Fibroblast of skin of scalp (primary cell): ENCODE measurements at places on chromosomes 7 and 10.

DNA sequence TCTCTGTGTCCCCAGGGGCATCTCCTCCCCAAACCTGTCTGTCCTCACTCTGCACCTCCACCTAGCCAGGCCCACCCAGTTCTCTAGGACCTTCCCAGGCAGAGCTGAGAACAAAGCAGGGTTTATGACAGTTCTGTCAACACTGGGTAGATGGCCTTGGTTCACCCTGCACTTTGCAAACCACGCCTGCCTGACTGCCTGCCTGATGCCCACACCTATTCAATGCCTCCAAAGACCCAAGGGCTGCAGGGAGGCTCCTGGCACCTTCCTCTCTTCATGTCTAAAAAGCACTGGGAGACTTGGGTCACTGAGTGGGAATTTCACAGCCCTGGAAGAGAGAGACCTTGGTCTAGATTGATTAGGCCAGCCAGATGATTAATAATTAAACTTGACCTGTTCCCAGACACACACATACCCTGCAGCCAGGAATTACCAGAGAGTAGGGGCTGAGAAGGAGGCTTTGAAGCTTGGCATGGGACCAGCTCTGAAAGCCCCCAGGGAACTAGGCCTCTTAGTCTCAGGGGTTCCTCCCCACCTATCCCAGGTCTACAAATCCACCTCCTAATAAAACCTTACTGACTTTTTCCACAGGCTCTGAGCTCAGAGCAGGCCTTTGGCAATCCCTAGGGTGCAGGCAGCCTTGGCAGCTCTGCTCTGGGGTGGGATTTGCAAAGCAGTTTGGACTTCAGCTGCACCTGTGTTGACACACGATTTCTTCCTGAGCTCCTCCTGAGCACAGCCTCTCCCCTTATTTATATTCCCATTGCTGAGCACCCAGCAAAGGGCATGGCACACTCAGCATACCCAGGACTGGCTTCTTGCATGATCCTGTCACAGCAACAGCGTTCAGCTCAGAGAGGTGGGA, 25.7 kb upstream of the PDCD4 start:
- no peak for DNase-seq

- DNase-seq, result no peak
Observed at GRCh38 chr7:113731571-113731970, 187.2 kb downstream of the PPP1R3A start.

- DNase-seq, result no peak
Observed at GRCh38 chr10:26215396-26215934, 1.1 kb upstream of the GAD2 start.

DNA sequence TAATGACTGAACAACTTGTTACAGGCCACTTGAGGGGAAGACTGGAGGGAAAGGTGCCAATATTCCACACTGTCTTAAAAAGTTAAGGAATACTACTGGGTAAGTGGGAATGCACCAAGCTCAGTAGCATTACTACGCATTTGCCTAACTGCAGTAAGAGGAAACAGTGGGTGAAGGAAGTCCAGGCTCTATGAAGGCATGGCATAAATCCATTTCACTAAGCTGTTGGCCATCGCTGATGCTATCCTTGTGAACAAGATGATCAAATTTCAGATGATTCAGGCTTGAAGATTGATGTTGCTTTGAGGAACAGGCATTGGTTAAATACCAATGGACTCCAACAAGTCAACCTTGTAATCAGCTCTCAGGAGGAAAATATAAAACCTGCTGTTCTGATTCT, 44.2 kb upstream of the TES start:
- DNase-seq, result no peak

- no peak for DNase-seq
Observed at GRCh38 chr10:13439313-13440184, 89.3 kb downstream of the BEND7 start.

- DNase-seq, result no peak
Observed at GRCh38 chr7:114806590-114807162, 115.2 kb upstream of the MDFIC start.

DNA sequence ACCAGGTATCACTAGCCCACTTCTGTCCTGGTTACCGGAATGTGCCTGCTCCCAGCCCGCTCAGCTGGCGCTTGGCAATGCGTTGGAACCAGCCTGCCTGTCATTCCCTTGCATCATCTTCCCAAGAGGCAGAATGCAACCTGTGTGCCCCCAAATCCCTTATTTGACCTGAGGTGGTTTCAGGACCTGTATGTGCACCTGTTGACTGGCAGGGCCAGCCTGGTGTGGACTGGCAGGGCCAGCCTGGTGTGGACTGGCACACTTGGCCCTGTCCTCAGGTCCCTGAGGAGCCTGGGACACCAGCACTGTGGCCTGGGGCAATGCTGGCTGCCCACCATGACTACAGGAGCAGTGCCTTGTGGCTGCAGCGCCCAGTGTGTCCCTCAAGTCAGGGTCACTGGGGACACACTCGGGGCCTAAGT, 38.2 kb downstream of the ZNF467 start:
- DNase-seq, result no peak

DNA sequence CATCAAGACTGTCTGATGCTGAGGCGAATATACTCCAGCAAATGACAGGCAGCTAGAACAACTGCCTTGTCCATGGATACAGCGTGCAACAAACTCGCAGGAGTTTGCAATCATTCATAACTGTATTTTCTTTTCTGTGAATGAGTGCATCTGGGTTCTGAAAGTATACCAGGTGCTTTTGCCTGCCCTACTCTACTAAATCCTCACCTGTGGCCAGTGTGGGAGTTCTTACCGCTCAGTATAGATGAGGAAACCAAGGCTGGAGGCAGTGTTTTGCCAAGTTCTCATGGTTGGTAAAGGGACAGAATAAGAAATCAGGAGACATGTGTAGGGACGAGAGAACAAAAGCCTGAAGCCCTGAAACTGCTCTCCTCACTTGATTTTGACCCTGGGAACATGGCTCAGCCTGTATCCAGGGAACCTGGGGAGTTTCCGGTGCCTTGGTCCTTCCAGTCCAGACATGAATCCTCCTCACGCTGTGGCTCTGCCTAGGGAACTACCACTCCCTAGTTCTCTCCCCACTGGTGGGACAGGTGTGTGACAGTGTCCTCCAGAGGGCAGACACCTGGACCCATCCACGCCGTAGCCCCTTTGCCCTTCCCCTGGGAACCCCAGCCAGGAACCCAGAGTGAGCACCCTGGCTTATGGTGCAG, 142.0 kb downstream of the CDH23 start:
- DNase-seq, result no peak

- DNase-seq, result peak; percentile 96
Observed at GRCh38 chr10:3467052-3467951, 294.7 kb upstream of the PITRM1 start.

GRCh38 chr7:44273681-44274622, 51.4 kb downstream of the CAMK2B start:
- no peak for DNase-seq

DNA sequence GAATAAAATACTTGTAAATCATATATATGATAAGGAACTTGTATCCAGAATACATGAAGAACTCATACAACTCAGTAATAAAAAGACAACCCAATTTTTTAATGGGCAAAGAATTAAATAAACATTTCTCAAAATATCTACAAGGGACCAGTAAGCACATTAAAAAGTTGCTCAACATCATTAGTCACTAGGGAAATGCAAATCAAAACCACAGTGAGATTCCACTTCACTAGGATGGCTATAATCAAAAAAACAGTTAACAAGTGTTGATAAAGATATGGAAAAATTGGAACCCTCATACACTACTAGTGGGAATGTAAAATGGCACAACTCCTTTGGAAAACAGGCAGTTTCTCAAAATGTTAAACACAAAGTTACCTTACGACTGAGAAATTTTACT, 40.3 kb upstream of the YAE1 start:
- no peak for DNase-seq
